Ureter (tissue), 1 donor: ENCODE measurements at places on chromosomes 4 and X. TPM values are rescaled to one million over a fixed set of nuclear protein-coding genes. Genes with fewer than 3 reads are reported as not detected.

GRCh38 chr4:1403177-1403583, 3.1 kb downstream of the NKX1-1 start:
- no peak for DNase-seq

DNA sequence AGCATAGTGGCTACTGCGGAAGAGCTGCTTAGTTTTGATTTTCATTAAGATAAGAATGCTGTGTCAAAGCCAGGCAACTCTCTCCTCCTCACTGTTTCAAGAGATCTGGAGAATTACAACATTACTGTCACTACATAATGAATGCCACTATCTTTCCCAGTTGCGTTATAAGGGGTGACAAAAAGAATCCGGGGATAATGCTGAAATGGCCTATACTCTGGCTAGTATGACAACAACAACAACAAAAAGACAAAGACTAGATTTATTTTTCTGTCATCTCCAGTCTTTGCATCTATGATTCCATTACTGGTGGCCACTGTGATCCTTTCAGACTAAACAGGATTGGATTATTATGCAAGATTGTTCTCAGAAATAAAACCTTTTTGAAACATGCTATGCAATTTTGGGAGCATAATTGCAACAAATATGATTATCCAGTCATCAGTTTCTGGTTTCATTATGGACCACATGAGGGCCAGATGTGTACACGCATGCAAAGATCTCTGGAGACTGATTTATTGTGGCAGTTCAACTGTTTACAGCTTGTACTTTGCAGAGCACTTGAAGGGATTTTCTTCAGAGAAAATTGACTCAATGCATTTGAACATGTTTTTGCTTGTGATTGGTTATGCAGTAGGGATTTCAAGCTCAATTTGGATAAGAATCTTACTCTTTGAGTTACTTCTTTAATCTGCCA, 31.1 kb upstream of the SPANXB1 start:
- DNase-seq = no peak

Gene CT83
- not detected for total RNA-seq

Gene TLR2
- total RNA-seq = 13.9 TPM

DNA sequence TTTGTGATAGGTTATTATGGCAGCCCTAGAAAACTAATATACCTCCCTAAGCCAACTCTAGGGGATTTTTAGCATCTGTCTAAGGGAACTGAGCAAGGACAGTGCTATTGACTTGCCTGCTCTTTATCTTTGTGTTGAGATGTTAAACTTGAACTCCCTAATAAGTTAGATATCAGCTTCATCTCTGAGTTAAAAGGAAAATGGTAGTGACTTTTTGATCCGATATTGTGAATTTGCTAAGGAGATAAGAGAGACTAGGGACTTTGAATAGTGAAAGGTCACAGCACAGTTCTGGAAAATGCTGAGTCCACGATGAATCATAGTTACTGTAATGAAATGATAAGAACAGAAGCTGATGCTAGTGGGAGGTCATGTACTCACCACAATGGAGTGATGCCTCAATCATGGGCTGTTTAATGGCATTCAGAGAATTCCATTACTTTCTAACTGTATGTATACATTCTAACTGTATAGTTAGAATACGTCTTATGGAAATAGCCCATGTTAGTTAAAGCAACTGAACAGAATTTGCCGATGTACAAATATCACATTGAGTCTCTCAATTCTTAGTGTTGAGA, 147.2 kb downstream of the GLRA3 start:
- DNase-seq = no peak
